Omental fat pad (tissue), 4 donors: ENCODE measurements at places on chromosomes 4 and X. TPM values are rescaled to one million over a fixed set of nuclear protein-coding genes. Genes with fewer than 3 reads are reported as not detected.

GRCh38 chr4:86487738-86488348 lies 106.3 kb upstream of the PTPN13 start:
- DNase-seq, result no peak

Gene CLIC2
- total RNA-seq, result 61.8 TPM

Gene L1CAM
- total RNA-seq, result 0.37 TPM

DNA sequence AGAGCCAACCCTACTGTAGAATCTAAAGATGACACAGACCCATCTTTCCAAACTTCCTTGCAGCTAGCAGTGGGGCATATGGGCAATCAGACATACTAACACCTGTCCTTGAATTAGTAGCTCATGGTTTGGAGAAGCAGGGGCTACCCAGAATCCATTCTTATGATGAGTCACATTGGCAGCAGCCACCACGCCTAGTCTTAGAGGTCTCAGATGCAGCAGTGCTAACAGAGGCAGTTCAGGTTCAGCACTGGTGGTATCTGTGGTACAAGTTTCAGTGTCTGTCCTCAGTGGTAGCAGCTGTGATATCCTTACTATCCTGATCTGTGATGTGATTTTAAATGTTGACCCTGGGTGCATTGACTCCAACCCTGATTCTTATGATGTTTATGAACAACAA lies 68.1 kb downstream of the FRMPD4 start:
- no peak for DNase-seq

Gene FRG2
- not detected for total RNA-seq

DNA sequence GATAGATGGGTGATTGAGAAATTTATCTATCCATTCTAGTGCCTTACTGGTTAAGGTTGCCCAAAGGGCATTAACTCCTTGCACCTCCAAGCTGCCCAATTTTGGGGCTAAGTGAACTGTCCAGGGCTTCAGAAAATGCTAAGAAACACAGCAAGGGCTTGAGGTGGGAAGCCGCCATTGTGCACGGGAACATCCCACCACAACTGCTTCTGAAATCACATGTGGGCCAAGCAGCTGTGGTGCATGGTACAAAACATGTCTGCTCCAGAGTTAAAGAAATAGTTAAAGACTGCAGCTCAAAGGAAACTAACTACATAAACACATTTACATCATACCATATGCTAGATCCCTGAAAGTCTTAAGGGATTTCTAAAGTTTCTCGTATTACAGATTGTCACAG lies 144.3 kb upstream of the NDST3 start:
- DNase-seq, result no peak

DNA sequence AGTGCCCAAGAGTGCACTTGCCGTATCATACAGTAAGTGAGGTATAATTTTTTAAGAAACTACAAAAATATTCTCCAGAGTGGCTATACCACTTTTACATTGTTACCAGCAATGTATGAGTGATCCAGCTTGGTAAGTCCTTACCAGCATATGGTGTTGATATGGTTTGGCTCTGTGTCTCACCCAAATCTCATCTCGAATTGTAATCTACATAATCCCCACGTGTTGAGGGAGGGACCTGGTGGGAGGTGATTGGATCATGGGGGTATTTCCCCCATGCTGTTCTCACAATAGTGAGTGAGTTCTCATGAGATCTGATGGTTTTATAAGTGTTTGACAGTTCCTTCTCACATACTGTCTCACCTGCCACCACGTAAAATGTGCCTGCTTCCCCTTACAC lies 44.8 kb downstream of the RBMX start:
- no peak for DNase-seq

Gene ARMCX2
- total RNA-seq, result 32.1 TPM

Gene NXF3
- 1.9 TPM for total RNA-seq

GRCh38 chrX:19746919-19747651 lies 140.3 kb downstream of the SH3KBP1 start:
- no peak for DNase-seq

- no peak for DNase-seq
These were observed 106.1 kb upstream of the TMEM150C start for GRCh38 chr4:82667761-82668480.

Gene ABCG2
- total RNA-seq, result 3.4 TPM

DNA sequence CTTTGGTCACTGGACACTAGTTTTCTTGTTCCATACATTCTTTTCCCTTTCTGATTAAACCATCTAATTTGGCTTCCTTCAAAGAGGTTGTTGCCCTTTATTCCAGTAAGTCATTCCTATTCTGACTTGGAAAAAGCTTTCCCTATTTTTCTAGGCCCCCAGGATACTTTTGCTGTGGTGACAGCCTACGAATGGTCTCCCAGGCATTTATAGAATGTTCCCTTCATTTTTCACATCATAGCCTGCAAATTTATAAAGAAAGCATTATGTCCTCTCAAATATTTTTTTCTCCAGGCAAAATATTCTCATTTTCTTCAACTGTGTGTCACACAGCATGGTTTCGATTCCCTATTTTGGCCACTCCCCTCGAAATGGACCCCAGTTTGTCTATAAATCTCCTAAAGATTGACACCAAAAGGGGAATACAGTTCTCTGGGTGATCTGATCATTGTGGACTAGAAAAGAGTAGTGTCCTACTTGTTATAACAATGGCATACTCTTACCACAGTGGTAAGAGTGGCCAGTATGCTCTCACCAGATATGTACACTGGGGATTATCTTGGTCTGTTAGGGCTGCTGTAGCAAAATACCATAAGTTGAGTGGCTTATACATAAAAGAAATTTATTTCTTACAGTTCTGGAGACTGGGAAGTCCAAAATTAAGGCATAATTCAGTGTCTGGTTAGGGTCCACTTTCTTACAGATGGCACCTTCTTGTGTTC lies 41.5 kb upstream of the BMP2K start:
- no peak for DNase-seq

- DNase-seq, result no peak
These were observed 36.4 kb upstream of the UNC5C start for GRCh38 chr4:95585016-95585695.

GRCh38 chr4:102139132-102139573 lies 206.1 kb downstream of the SLC39A8 start:
- no peak for DNase-seq

GRCh38 chr4:158209825-158210807 lies at the start of gene TMEM144:
TMEM144 (plus strand) TSS chr4:158210486; CDS start chr4:158212668, 2,182 bp downstream.
- peak; percentile 76 for DNase-seq

DNA sequence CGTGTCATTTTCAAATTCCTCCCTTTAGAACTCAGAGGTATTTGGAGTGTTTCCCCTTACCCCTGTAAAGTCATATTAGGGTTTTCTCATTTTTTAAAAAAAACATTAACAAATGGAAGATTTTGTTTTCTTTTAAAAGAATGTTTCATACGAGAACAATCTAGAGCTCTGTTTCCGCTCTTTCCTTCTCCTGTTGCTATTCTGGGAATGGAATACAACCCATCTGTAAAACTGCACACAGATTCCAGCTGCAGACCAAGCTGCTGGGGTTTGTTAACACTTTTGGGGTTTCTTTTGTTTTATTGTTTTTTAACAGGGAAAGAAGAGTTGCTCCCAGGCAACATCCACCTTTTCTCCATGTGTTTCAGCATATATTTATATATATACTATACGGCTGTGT lies 61.3 kb downstream of the HCCS start:
- DNase-seq, result no peak

Gene CCSER1
- 17.3 TPM for total RNA-seq

DNA sequence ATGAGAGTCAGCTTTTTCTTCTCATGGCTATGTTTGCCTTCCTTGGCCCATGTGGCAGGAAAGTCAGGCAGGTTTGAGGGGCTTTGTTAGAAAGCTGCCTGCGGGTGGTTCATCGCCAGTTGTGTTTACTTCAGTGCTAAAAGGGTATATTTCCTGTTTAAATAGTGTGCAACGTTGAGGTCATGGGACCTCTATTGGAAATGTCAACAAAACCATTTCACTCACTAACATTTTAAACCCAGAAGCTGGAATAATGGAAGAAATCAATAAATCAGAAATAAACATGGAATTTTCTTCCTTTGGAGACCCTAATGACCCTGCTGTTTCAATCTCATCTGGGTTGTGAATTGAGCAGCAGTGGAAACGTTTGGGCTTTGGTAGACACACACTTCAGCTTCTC lies 185.8 kb downstream of the ANKRD50 start:
- DNase-seq, result no peak

Gene ENAM
- total RNA-seq, result not detected

Gene TMEM271
- not detected for total RNA-seq

DNA sequence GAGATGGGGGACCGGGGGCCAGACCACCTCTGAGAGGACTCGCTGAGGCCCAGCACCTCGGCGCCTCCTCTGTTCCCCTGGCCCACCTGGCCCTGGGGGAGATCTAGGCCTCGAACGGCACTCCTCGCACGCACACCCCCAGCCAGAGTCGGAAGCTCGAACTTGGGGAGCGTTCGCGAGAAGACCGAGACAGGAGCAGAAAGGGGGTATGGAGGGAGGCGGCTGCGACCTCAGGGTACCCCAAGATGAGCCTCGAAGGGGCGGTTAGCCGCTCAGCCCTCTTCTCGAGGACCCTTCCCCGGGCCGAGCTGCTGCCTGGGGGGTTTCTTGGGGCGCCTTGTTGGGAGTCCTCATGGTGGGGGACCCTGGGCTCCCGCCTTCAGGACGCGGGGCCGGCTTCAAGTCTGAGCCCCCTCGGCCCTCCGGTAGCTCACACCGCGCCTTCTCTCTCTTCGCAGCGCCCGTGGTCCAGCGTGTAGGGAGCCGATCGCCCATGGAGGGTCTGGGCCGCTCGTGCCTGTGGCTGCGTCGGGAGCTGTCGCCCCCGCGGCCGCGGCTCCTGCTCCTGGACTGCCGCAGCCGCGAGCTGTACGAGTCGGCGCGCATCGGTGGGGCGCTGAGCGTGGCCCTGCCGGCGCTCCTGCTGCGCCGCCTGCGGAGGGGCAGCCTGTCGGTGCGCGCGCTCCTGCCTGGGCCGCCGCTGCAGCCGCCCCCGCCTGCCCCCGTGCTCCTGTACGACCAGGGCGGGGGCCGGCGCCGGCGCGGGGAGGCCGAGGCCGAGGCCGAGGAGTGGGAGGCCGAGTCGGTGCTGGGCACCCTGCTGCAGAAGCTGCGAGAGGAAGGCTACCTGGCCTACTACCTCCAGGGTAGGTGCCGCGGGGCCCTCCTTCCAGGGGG lies 706 bp downstream of the DUSP9 start:
- DNase-seq, result peak; percentile 15

DNA sequence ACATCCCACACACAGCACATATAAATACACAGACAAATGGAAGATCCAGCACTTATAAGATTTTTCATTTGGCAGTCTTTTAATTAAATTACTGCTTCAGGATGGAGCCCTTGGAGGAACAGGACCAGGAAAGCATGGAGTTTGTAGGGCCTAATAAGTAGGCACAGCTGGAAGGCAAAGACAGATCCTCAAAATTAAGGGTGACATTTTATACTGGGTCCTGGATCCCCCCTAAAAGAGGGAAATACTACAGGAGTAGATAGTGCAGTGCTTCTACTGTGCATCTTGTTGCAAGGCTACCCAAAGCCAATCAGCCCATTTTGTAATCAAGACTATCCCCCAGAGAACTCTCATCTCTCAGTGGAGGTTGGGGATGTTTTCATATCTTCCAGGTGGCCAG lies 1860.7 kb upstream of the PCDH10 start:
- no peak for DNase-seq

Gene CITED1
- total RNA-seq, result 0.60 TPM

- DNase-seq, result no peak
These were observed 17.8 kb downstream of the GAB3 start for GRCh38 chrX:154733066-154733425.

DNA sequence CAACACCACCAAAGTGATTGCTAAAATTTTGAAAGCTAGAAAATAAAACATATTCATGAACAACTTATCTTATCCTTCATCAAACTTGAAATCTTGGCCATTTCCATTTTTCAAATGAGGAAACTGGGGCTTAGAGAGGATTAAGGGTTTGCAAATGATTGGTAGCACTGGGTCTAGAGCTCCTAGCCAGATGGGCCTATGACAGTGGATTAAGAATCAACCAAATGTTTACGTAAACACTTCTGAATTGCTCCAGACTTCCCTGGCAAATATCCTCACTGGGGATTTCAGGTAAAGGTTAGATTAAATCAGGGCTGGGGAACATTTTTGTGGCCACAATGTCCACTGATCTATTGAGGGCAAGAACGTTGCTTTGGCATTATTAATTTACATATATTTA lies 241.2 kb downstream of the ANK2 start:
- DNase-seq, result no peak

Gene UCHL1
- total RNA-seq, result 188 TPM

DNA sequence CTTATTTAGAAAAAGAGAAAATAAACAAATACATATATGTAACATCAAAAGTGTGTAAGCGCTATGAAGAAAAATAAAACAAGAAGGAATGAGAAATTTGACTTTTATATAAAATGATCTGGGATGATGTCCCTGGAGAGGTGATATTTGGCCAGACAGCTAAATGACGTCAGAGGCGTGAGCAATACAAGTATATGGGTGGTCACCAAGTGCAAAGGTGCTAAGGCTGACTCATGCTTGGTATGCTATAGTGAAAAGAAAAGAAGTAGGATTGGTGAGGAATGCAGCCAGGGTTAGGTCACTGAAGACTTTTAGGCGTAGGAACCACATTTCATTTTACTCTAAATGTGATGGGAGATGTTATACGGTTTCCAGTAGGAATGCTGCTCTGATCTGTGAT lies 1049.1 kb upstream of the TENM3 start:
- no peak for DNase-seq

DNA sequence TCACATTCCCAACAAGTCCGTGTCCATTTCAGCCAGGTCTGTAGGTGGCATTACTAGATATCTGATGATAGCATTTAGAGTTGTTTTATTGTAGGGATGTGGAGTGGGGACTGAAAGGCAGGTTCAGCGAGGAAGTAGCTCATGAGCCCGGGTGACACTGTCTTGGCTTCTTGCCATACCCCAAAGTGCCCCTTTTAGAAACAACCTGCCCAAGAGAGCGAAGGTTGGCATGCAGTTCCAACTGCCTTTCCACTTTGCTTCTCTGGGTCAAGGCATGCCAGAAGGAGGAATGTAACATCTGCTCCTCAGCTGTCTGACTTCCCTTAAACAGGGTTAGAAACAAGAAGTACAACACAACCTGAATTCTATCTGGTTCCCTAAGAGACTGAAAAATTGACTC lies 9.0 kb downstream of the GRIA3 start:
- no peak for DNase-seq

GRCh38 chrX:6821730-6822129 lies 286.8 kb upstream of the VCX3A start:
- no peak for DNase-seq

GRCh38 chr4:120769227-120769626 lies 153.3 kb downstream of the PRDM5 start:
- DNase-seq, result no peak

Gene FGF16
- total RNA-seq, result not detected

GRCh38 chr4:8224267-8224974 lies 25.3 kb downstream of the SH3TC1 start:
- DNase-seq, result no peak

- DNase-seq, result no peak
These were observed 35.7 kb downstream of the ACE2 start for GRCh38 chrX:15564981-15565579.

Gene ARHGEF38
- total RNA-seq, result not detected

- no peak for DNase-seq
These were observed 61.7 kb upstream of the DDX60 start for GRCh38 chr4:168380290-168380689.

Gene NAA11
- total RNA-seq, result not detected

GRCh38 chr4:48815483-48815882 lies 15.4 kb upstream of the OCIAD1 start:
- no peak for DNase-seq
